ENCODE measurements at places on chromosomes 1 and 21. TPM values are rescaled to one million over a fixed set of nuclear protein-coding genes. Genes with fewer than 3 reads are reported as not detected.

The LRRC52 gene
- total RNA-seq, result not detected

The IL19 gene
- total RNA-seq, result not detected

The FCRL6 gene
- total RNA-seq, result not detected

The GUK1 gene
- total RNA-seq, result 114 TPM

The CYYR1 gene
- total RNA-seq, result 48.5 TPM

The EXTL1 gene
- 38.7 TPM for total RNA-seq

- H3K27me3 ChIP-seq, result no peaks in the 10 kb centered on the region
- no peak overlapping the region for H3K27ac ChIP-seq
- H3K4me3 ChIP-seq, result no peak overlapping the region
- no peak for DNase-seq
- H3K4me1 ChIP-seq, result peaks cover 20% of the 10 kb centered on the region
These were observed 38.9 kb downstream of the YY1AP1 start for GRCh38 chr1:155649676-155650075.

DNA sequence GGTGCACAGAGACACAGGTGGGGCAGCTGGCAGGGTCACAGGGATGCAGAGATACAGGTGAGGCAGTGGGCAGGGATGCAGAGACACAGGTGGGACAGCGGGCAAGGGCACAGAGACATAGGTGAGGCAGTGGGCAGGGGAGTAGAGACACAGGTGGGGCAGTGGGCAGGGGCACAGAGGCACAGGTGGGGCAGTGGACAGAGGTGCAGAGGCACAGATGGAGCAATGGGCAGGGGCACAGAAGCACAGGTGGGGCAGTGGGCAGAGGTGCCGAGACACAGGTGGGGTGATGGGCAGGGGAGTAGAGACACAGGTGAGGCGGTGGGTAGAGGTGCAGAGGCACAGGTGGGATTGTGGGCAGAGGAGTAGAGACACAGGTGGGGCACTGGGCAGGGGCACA is 117.3 kb upstream of the KLHDC7A start:
- no peaks in the 10 kb centered on the region for H3K36me3 ChIP-seq
- H3K4me3 ChIP-seq, result no peak overlapping the region
- H3K27me3 ChIP-seq, result peaks cover 3% of the 10 kb centered on the region
- no peak for DNase-seq
- H3K4me1 ChIP-seq, result no peaks in the 10 kb centered on the region

DNA sequence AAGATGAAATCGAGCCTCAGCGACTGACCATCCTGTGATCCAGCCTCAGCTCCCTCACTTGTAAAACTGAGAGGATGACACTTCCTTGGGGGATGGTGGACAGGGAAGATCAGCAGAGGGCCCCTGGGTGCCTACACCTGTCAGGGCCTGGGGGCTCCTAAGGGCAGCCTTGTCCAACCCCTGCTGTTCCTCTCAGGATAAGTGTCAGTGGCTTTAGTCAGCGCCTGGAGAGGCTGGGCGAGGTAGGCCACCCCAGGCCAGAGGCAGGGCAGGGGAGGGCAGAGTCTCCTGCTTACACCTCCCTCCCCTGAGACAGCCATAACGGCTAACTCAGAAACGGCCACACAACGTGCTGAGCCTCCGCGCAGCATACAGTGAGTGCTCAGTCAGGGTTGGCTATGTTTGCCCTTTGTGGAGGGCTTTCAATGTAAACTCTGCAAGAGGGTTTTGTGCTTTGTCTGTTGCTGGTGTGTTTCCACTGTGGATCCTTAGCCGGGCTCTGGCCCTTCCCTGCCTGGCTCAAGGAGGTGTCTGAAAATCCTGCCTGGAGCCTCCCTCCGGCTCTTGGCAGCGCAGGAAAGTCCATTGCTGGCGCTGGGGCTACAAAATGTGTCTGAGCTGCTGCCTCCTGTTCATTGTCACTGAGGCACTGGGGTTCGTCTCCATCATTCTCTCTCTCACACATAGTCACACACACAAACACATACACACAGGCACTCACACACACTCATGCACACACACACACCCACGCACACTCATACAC is 588.4 kb downstream of the PTPRU start:
- no peak for DNase-seq
- no peaks in the 10 kb centered on the region for H3K36me3 ChIP-seq
- H3K27ac ChIP-seq, result no peak overlapping the region
- H3K4me1 ChIP-seq, result no peaks in the 10 kb centered on the region

GRCh38 chr1:37031871-37032270 is 2.4 kb downstream of the GRIK3 start:
- H3K27ac ChIP-seq, result no peak overlapping the region
- H3K36me3 ChIP-seq, result no peaks in the 10 kb centered on the region
- DNase-seq, result no peak

DNA sequence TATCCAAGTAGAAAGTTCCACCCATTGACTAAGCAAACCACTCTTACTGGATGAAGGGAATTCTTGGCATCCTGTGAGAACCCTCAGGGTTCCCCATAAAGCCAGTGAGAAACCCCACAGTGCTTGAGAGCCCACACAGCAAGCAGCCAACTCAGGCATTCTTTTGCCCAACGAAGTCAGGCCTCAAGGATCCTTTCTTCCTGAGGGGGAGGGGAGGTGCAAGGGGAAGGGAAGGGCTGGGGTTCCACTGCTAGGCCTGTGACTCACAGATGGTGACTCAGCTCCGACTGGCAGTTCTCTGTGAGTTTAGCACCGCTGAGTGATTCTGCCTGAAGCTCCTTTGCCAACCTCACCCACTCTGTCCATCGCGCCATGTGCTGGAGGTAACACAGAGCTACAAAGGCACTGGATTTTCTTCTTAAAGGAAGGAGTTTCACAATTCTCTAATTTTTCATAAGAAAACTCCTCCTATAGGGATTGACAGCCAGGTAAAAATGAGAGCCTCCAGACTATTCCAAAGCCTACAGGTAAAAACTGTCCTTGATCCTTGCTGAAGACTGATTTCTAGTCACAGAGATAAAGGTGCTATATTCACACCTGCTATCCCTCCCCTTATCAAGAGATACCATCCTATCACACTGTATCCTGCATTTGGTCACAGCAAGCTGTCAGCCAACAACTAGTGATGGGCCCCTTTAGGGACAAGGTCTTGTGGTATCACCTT is 4.8 kb downstream of the ENO1 start:
- H3K36me3 ChIP-seq, result peaks cover 86% of the 10 kb centered on the region
- H3K4me1 ChIP-seq, result peaks cover 25% of the 10 kb centered on the region
- DNase-seq, result peak; percentile 74
- H3K27ac ChIP-seq, result no peak overlapping the region
- H3K27me3 ChIP-seq, result no peaks in the 10 kb centered on the region

GRCh38 chr1:182622901-182623528 is 18.8 kb upstream of the RGS16 start:
- peaks cover 43% of the 10 kb centered on the region for H3K4me1 ChIP-seq
- no peaks in the 10 kb centered on the region for H3K36me3 ChIP-seq
- no peak overlapping the region for H3K4me3 ChIP-seq
- no peaks in the 10 kb centered on the region for H3K27me3 ChIP-seq

- no peak overlapping the region for H3K27ac ChIP-seq
- no peaks in the 10 kb centered on the region for H3K4me1 ChIP-seq
- H3K4me3 ChIP-seq, result no peak overlapping the region
- H3K27me3 ChIP-seq, result no peaks in the 10 kb centered on the region
- no peaks in the 10 kb centered on the region for H3K36me3 ChIP-seq
- peak; percentile 60 for DNase-seq
These were observed 25.3 kb upstream of the OVAAL start for GRCh38 chr1:180533266-180533987.

DNA sequence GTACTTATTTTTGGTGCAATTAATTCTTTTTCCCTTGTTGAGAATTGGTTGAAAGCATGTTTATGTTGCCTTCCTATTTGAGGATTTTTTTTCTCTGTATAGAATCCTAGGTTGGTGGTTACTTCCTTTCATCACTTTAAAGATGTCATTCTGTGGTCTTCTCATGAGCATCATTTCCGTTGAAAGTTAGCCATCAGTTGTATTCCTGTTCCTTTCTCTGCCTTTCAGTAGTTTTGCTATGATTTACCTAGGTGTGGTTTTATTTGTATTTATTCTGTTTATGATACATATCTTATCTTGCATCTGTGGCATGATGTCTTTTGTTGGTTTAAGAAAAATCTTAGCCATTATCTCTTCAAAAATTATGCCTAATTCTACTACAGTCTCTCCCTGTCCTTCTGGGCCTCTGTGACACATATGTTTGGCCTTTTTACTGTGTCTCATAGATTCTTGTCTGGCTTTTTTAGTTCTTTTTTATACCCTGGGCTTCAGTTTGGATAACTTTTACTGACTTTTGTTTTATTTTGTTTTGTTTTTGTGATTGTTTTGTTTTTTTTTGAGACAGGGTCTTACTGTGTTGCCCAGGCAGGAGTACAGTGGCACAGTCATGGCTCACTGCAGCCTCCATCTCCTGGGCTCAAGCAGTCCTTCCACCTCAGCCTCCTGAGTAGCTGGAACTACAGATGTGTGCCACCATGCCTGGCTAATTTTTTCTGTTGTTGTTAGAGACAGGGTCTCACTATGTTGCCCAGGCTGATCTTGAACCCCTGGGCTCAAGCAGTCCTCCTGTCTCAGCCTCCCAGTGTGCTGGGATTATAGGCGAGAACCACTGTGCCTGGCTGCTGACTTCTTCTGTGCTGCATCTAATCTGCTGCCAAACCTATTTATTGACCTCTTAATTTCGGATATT is 24.1 kb downstream of the PTGFRN start:
- H3K4me1 ChIP-seq, result 0 out of 2 replicates have a peak, but pooled peaks cover 4% of the 10 kb centered on the region
- DNase-seq, result no peak
- no peak overlapping the region for H3K27ac ChIP-seq
- no peaks in the 10 kb centered on the region for H3K27me3 ChIP-seq
- H3K36me3 ChIP-seq, result peaks cover 16% of the 10 kb centered on the region
- H3K4me3 ChIP-seq, result no peak overlapping the region

DNA sequence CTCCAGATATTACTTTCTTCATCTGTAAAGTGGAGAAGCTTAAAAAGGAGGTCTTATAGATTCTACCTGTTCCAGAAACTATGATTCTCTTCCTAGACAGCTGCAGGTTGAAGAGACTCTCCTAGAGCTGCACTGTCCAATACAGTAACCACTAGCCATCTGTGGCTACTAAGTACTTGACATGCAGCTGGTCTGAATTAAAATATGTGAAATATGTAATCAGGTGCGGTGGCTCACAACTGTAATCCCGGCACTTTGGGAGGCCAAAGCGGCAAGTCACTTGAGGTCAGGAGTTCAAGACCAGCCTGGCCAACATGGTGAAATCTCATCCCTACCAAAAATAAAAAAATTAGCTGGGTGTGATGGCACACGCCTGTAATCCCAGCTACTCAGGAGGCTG is 15.8 kb downstream of the APP start:
- H3K4me1 ChIP-seq, result peaks cover 1% of the 10 kb centered on the region
- H3K4me3 ChIP-seq, result no peak overlapping the region
- H3K27me3 ChIP-seq, result no peaks in the 10 kb centered on the region
- DNase-seq, result no peak
- H3K36me3 ChIP-seq, result peaks cover 26% of the 10 kb centered on the region

DNA sequence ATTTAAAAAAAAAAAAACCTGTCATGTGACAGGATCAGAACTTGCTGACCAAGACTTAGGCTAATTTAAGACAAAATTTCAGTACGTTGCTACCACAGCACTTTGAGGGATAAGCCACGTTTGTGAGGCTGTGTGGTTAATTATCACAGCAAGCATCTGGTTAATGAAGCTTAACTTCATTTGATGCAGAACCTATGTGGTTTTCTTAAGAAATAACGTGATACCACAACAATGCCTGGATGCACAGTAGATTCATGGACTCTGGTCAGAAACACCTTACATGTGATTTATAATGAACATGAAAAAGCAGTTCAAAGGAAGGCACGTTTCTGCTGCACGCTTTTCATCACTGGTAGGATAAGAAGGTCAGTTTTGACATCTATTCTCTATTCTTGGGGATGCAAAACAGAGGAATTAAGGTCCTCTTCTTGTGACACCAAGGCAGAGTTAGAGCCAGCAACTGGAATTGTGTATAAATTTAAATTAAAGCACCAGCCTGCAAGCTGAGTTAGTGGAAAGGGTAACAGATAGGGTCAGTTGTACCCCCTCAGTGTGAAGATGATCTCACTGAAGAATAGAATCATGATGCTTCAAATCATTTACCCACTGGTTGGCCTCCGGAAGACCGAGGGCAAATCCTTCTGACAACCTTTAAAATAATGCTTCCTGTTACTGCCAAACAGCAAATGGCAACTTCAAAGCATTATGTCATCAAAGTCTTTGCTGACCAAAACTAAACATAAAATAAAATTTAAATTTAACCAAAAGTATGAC is 6.0 kb upstream of the KRTAP8-1 start:
- H3K36me3 ChIP-seq, result no peaks in the 10 kb centered on the region
- H3K27me3 ChIP-seq, result no peaks in the 10 kb centered on the region
- no peaks in the 10 kb centered on the region for H3K4me1 ChIP-seq
- no peak overlapping the region for H3K4me3 ChIP-seq

All from SJCRH30 (cell line).